Thyroid gland (tissue), 4 donors: ENCODE measurements at places on chromosomes 5 and 9. TPM values are rescaled to one million over a fixed set of nuclear protein-coding genes. Genes with fewer than 3 reads are reported as not detected.

- no peak for DNase-seq
Observed at GRCh38 chr5:81401266-81401665, 7.3 kb upstream of the ACOT12 start.

GRCh38 chr5:6637022-6637421 is 3.8 kb downstream of the SRD5A1 start:
- no peak for DNase-seq

DNA sequence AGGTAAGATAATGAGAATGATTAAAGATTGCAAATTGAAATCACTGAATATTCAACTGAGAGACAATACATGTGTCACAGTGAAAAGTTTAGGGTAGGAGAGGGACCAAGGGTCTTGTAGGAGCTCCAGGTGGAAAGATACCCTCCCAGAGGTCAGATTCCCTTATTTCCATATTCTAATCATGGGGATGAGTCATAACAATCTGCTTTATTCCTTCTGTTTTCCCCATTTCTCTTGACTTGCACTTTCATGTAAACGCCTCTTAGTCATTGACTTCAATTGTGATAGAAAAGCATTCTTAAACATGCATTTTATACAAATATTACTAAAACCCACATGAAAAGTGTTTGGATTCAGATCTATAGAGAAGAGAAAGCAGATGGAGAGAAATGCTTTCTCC is 81.3 kb upstream of the CTSL start:
- DNase-seq, result no peak

- no peak for DNase-seq
Observed at GRCh38 chr5:27810458-27810857, 772.1 kb upstream of the CDH9 start.

GRCh38 chr5:14009575-14009974 is 65.1 kb upstream of the DNAH5 start:
- no peak for DNase-seq

GRCh38 chr5:112923148-112923917 is 1.3 kb upstream of the REEP5 start:
- no peak for DNase-seq

DNA sequence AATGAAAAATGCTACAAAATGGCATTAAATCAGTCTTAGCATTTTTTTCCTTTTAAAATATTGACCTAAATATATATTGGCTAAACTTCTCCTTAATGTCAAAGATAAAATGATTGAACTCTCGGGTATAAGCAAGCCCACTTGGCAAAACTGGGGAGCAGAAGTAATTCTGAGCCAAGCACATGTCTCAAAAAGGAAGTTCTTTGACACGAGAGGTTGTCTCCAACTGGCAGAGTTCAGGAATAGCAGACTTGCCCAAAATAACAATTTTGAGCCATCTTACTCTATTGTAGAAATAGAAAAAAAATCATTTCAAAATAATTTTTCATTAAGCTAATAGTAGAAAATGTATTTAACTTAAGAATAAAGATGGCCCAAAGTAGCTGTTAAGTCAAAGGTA is 10.4 kb upstream of the MLLT3 start:
- DNase-seq, result no peak

DNA sequence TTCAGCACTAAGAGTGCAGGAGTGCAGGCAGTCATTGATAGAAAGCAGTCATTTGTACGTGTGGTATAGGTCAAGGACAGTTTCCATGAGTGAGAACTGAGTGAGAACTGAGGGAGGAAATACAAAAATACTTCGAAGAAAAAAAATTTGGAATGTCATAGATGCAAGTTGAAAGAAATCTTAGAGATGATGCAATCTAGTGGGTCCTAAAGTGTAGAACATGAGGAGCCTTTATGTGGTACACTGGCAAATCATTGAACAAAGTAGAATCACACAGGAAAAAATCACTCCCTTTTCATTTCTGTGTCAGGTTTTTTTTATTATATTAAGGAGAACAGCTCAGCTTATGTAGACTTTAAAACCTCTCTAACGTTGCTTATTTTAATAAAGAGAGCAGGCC is 26.4 kb upstream of the SLC1A1 start:
- DNase-seq, result no peak

DNA sequence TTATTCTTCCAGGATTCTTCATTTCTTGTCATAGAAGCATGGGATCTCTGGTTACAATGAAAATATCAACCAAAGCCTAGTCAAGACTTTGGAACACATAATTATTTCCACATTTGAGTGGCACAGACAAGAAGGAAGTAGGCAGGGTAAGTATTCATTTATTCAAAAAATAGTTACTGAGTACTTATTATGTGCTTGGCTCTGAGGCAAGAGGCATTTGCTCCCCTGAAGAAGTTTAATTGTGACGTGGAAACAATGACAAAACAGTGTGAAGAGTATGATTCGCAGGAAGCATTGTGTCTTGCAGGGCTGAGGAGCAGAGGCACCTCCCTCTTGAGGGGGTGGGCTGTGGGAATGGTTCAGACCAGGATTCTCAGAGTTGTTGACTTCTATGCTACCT is 45.0 kb upstream of the TNFSF15 start:
- DNase-seq, result no peak

DNA sequence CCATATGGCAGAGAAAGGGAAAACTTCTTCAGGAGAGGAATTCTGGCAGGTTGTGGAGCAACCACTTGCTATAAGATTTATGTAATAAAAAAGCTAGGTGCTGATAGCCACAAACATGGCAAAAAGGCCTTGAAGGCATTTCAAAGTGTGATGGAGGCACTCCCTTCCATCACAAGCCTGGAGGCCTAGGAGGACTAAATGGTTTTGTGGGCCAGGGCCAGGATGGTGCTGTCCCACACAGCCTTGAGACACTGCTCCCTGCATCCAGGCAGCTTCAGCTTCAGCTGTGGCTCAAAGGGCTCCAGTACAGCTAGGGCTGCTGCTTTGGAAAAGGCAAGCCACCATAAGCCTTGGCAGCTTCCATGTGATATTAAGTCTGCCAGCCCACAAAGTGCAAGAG is 632.8 kb downstream of the BRINP1 start:
- no peak for DNase-seq

DNA sequence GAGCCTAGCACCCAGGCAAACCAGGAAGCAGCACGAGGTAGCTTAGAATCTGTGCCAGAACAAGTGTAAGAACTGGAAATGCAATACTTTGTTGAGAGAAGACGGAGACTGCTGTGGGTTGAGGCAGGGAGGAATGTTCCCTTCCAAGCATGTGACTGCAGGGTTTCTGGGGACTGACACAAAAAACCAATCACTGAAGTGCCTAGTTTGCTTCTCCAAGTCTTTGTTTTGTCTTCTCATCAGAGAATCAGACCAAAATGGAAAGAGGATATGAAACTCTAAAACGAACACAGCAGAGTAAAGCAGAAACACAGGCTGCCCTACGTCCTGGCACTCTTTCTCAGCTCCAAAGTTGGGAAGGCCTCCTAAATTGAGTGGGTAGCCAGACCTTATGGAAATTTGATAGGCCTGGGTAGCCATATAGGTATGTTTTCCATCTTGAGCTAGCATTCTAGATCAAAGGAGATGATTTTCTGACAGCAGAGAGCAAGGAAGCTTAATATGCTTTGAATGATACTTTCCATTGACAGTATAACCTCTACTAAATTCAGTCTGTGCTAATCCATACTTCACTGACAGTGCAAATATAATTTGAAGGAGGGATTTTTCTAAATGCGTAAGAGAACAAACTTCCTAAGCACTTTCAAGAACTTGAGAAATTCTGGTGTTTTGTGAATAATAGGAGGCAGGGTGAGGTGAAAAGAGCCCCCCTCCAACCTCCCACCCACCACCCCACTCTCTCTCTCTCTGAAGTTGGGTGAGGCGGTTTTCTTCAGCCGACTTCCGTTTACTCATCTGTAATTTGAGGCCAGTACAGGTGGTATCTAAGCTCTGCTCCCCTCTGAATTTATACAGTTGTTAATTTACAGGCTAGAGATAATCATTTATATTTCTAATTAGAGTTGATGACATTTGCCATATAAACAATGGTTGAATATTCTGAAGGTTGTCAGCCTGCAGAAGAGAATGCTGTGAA is 5.5 kb downstream of the ADRB2 start:
- DNase-seq, result no peak

DNA sequence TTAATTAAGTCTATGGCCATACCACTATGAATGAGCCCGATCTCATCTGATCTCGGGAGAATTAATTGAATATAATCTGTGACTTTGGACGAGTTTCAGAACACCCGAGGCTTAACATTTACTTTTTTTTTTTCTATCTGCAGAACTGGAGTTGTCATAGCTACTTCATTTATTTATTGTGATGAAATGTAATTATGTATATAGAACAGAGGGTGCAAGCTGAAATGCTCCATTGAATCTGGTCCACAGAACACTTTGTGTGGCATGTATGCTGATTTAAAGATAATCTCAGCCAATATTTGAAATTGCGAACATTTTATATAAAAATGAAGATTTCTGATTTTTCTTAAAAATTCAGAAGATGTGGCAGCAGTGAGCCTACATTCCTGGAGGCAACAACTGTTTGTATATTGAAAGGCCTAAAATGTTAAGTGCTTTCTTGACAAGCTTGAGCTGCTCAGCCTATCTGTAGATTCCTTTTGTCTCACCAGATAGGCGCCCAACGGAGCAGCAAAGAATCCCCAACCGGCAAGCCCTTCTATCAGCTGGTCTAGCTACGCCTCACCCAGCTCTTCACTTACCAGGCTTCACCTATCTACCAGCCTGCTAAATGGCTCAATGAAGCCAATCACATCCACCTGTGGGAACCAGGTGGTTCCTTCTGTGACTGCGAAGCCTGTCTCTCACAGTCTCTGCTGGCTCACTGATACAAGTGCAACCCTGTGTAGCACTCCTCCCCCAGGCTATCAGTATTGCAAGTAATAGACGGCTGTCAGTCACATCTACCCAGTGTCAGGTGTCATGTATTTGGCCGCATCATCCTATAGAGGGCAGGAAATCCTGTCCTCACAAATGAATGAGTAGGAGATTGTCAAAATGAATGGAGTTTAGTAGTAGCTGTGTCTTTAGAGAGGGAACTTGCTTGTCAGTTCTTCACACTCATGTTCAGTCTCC is 170.6 kb upstream of the MRPS30 start:
- no peak for DNase-seq

The IL5 gene
- total RNA-seq, result not detected

The TNFSF8 gene
- total RNA-seq, result 4.2 TPM

The ARSI gene
- not detected for total RNA-seq

The PCDHAC1 gene
- total RNA-seq, result 3.7 TPM

The MVB12B gene
- total RNA-seq, result 13.4 TPM

The SHOC1 gene
- not detected for total RNA-seq

The SARDH gene
- total RNA-seq, result 2.2 TPM
